ENCODE measurements at places on chromosomes 13 and 19.

DNA sequence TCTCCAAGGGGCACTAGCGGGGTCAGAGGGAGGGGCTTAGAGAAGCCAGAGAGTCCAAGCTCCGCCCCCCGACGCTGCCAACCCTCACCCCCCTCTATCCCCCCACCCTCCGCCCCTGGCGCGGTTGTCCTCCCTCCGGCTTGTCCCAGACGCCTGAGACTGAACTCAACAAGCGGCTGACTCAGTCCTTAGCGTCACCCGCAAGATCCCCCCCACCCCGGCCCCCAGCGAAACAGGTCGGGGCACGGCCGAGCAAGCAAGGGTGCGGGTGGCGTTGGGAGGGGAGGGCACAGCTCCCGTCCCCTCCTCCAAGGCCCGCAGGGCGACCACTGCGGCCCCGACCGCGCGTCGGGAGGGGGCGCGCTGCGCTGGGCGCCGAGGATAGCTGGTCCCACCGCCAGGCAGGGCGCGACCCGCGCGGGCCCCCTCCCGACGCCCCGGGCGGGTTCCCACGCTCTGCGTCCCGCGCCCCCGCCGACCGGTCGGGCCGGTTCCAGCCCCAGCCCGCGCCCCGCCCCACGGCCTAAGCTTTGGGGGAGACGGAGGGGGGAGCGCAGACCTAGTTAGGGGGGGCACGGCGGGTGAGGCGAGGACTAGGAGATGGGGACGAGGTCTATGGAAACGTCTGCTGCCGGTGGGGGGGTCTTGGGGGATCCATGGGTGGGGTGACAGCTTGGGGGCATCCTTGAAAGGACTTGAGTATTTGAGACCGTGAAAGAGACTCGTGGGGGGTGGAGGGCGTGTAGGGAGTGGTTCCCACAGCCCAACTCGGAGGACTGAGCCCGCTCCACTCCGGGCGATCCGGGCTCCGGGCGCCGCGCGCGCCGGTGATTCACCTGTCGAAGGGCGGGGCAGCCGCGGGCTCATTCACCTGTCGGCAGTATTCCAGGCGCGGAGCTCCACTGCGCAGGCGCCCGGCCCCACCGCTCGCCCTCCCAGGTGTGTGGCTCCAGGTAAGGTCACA is 5.1 kb downstream of the NOTCH3 start:
- DNase-seq = peak; percentile 56

- DNase-seq = no peak
Observed at GRCh38 chr19:8702350-8702749, 3.8 kb upstream of the ACTL9 start.

DNA sequence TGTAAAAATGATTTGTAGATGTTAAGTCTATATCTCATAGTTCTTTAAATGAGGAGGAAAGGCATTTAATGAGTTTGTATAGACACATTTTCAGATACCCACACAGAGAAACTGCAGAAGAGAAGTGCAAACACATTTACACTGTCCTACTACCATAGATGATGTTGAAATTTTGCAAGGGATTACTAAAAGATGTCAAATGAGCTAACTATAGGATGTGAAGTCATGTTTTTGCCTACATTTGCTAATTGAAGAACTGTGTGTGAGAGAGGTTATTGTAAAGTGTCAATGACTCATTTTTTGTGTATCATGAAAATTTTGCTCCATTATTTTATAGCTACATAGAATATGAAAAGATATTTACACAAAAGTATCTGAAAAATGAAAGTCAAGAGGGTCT is 178.9 kb downstream of the ITGBL1 start:
- no peak for DNase-seq

- DNase-seq = no peak
Observed at GRCh38 chr19:15324791-15325519, 7.4 kb downstream of the BRD4 start.

DNA sequence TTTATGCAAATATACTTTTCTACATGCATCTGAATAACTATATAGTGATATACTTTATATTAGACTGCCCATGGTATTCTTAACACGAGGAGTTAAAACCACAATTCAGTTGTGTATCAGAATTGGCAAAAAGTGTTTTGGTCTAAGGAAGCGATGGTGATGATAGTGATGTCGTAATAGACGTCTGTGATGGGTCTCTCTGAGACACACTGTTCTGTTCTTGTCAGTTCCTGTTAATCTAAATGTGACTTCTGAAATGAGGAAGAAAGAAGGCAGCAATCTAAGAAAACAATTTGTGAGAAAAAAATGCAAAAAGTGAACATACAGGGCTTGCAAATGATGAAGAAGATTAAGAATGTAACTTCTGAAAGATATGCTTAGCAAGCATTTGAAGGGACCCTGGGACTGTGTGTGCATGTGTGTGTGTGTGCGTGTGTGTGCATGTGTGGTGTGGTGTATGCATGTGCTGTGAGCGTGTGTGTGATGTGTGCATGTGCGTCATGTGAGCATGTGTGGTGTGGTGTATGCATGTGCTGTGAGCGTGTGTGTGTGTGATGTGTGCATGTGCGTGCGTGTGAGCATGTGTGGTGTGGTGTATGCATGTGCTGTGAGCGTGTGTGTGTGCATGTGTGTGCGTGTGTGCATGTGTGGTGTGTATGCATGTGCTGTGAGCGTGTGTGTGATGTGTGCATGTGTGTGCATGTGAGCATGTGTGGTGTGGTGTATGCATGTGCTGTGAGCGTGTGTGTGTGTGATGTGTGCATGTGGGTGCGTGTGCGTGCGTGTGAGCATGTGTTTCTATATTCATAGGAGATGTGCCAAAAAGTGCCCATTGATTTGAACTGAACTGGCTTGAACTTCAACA is 131.8 kb downstream of the IRS2 start:
- no peak for DNase-seq

DNA sequence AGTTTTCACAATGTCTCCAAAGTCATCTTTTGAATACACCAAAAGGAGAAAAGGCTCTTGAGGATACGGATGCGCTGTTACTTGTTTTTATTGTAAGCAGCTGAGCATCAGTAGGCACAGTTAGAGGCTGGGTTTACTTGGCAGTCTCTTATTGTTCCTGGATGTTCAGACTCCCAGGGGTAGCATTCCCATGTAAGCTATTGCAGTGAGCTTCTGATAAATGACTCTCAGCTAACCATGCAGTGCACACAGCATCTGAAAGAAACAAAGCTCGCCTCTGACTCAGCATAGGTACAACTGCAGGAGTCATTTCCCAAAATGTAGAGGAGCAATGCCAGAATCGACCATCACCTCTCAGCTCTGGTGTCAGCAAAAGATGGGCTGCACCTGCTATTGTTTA is 84.8 kb downstream of the DCT start:
- DNase-seq = no peak

DNA sequence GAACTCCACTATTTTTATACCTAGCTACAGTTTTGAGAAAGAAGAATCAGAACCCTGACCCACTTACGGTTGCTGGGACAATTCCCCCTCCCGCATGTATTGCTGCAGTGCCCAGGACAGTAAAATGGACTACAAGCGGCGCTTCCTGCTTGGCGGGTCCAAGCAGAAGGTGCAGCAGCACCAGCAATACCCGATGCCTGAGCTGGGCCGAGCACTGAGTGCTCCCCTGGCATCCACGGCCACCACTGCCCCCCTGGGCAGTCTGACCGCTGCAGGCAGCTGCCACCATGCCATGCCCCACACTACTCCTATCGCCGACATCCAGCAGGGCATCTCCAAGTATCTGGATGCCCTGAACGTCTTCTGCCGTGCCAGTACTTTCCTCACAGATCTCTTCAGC is 46.0 kb downstream of the GARRE1 start:
- DNase-seq = no peak

DNA sequence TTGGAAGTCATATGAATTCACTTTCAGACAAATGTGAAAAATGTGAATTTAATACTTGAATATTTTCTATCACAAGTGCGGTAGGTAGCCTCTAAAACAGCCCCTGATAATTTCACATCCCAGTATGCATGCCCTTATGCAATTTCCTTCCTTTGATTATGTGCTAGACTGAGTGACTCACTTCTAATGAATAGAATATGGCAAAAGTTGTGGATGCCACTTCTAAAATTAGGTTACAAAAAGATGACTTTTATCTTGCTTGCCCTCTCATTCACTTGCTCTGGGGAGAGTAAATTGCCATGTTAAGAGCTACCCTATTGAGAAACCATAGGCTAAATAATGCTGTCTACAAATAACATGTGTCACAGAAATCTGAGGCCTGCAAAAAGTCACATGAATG is 402.5 kb upstream of the PCDH9 start:
- no peak for DNase-seq

GRCh38 chr13:108708921-108709320 is 79.5 kb downstream of the MYO16 start:
- no peak for DNase-seq

DNA sequence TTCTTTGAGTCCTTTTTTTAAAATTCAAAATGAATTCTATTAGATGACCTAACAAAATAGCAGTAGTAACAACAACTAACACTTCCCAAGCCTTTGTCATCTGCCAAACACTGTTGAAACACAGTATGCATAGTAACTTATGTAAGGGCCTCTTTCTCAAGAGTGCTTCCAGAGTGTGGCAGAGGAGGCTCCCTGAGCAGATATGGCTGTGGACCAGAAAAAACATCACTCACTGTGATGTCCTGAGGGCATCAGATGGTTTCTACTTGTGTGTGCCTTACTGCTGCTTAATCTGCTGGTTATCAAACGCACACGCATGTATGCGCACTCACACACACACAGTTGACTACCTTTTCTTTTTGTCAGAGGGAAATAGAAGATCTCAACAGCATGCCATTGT is 110.8 kb downstream of the DLEU7 start:
- no peak for DNase-seq

- no peak for DNase-seq
Observed at GRCh38 chr13:44768239-44768638, 192.1 kb upstream of the TSC22D1 start.

DNA sequence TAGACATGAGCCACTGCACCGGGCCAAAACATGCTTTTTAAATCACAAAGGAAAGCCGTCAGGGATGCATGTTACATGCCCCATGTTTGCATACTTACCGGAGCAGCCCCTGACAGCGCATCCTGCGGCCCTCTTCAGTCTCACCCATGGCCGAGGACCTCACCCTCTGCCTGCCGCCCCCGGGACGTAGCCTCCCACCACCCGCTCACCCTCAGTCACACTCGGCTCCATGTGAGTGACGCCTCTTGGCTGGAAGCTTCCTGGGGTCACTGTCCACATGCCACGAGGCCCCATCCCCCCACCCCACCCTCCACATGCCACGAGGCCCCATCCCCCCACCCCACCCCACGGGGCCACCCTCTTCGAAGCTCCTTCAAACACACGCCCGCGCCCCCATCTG is 46.1 kb upstream of the SPACA7 start:
- DNase-seq = no peak

GRCh38 chr19:47161876-47162489 is 31.3 kb downstream of the SAE1 start:
- DNase-seq = no peak

- DNase-seq = no peak
Observed at GRCh38 chr13:80047406-80047805, 293.5 kb downstream of the SPRY2 start.

- DNase-seq = no peak
Observed at GRCh38 chr13:99392470-99393135, 85.4 kb upstream of the GPR183 start.

GRCh38 chr13:41049480-41050440 is 11.5 kb upstream of the WBP4 start:
- DNase-seq = no peak

DNA sequence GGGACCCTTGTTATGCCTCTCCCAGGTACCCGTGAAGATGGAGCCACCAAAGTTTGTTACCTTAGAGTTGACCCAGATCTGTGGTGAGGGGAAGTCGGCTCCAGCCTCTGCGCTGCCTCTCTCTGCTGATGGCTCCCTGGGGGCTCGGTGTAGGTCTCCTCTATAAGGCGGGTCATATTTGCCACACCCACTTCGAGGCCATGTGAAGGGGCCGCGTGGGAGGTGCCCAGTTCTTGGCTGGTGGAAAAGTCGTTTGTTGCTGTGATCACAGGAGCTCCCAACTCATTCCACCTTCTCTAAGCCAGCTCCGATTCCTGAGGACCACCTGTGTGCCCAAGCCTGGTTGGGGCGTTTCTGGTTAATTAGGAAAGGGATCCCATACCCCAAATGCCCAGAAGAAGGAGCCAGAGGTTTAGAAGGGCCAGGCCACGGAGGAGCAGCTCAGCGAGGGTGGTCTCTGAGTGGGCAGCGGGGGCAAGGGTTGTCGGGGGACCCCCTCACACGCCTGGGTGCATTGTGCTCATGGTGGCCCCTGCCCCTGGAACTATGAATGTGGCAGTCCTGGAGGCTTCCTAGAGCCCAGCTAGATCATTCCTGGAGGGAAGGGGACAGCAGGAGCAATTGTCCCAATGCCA is 296.5 kb downstream of the ZNF536 start:
- no peak for DNase-seq

GRCh38 chr13:22925881-22926747 is 254.7 kb upstream of the SGCG start:
- DNase-seq = no peak

GRCh38 chr13:101258509-101258908 is 157.8 kb downstream of the NALCN start:
- DNase-seq = no peak

DNA sequence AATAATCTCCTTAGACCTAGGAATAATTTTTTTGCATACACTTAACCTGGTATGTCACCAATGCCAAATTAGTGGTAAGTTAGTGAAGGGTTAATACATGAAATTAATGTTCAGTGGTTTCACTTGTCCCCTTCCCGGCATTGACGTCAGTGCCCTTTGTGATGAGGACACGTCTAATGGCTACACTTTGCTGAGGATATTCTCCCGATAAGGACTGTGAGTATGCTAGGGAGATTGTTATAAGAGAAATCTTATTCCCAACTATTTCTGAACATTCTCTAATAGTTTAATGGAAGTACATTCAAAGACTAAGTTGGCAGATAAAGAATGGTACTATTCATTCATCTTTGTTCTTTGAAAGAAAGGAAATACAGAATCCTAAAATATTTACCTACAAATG is 102.4 kb downstream of the TNFRSF19 start:
- DNase-seq = no peak

- DNase-seq = no peak
Observed at GRCh38 chr13:36807616-36808015, 11.4 kb upstream of the RFXAP start.

GRCh38 chr19:15550929-15551292 is 42.6 kb downstream of the CYP4F22 start:
- DNase-seq = no peak

GRCh38 chr13:52878831-52879230 is 30.4 kb upstream of the PCDH8 start:
- no peak for DNase-seq

- peak; percentile 72 for DNase-seq
Observed at GRCh38 chr19:41882568-41883462, at the start of gene ARHGEF1. TSS of gene ARHGEF1 (plus strand) at chr19:41883184. CDS start at chr19:41888083, 4,899 bp downstream.

GRCh38 chr13:33135097-33135496 is 118.9 kb downstream of the KL start:
- DNase-seq = no peak

Measured in 8988T (cell line).